Inflammatory macrophage (primary cell): ENCODE measurements at places on chromosomes 13 and 19.
A peak's percentile ranks its signal among the peaks of the same experiment; 100 is the strongest.

GRCh38 chr19:46471116-46471733 is at the start of gene PNMA8A:
TSS of gene PNMA8A (minus strand) at chr19:46471563. CDS start at chr19:46471035, 528 bp downstream.
- peak; percentile 35 for DNase-seq

GRCh38 chr19:38674388-38675171 is 27.1 kb downstream of the ACTN4 start:
- DNase-seq, result peak; percentile 38

GRCh38 chr19:17347361-17347760 is 10.0 kb downstream of the GTPBP3 start:
- DNase-seq, result no peak

- DNase-seq, result no peak
Observed at GRCh38 chr13:59679254-59679653, 484.5 kb downstream of the DIAPH3 start.

DNA sequence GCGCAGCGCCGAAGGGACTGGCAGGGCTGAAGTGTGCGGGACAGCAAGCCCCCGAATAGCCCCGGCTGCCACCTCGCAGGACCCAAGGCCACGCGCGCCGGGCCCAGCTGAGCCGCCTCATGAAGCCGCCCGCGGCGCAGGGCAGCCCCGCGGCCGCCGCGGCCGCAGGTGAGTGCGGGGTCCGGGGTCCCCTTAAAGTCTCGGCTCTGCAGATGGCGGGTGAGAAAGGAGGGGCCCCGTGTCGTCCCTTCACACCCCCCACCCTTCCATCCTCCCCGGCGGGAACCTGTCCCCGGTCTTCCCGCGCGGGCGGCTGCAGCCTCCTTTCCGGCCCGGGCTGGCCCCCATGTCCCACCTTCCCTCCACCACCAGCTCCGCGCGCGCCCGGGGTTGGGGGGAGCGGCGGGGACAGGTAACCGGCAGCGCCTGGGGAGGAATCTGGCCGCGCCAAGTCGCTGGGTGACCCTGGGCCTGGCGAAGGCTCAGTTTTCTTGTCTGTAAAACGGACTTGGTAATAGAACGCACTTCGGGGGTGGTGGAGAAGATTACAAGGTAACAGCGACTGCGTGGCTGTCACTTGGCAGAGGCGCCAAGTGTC is 338 bp downstream of the RGCC start:
- DNase-seq, result no peak

DNA sequence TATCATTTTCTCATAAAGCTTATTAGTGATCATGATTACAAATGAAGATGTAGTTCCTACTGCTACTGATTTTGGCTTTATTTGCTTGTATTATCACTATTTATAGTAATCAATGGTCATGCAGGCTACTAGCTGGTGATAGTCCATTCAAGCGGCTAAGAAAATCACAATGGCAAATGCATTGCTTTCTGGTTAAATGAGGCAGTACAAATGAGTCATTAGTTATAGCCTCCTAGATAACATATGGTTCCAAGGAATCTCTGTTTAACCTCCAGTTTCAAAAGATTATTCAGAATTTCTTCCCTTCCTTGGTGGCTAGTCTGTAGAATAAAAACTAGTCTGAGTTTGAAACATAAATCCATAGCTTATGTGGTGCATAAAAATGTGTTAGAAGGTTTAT is 141.3 kb upstream of the HTR2A start:
- no peak for DNase-seq

DNA sequence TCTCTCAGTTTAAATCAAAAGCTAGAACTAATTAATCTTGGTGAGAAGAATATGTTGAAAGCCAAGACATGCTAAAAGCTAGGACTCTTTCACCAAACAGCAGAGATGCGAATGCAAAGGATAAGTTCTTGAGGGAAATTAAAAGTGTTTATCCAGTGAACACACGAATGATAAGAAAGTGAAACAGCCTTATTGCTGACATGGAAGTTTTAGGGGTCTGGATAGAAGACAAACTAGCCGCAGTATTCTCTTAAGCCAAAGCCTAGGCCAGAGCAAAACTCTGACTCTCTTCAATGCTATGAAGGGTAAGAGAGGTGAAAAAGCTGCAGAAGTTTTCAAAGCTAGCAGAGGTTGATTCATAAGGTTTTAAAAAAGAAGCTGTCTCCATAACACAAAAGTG is 103.0 kb downstream of the UFM1 start:
- no peak for DNase-seq
